NCI-H187 (cell line): ENCODE measurements at places on chromosomes 3 and 15.

DNA sequence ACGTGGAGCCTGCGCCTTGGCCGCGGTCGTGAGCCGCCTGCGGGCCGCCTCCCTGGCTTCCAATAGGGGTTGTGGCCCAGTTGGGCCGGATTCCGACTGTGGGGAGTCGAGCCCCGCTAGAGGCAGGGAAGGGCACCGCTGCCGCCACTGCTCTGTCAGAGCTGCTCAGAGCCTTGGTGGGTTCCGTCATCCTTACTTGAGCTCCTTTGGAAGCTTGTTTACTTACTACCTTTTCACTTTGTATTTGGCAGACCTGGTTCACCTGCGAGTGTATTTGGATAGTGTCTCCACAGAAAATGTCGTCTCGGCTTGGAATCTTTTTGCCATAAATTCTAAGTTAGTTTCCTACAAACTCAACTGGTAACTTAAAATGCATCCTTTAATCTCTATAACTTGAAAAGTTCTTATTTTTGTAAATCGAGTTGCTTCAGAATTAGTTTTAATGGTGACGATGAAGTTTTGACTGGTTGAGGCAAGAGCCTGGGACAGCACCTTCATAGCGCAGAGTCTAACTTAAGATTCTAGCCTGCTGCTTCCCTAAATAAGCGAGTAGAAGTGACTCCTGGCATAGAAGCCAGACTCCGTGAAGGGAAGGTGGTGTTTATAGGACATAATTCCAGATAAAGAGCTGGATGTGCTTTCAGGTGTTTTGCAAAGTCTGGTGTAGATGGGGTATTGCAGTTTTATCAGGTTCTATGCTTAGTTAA is 800 bp downstream of the DAG1 start:
- DNase-seq, result no peak

GRCh38 chr3:44128057-44128775 is 113.5 kb upstream of the TOPAZ1 start:
- DNase-seq, result no peak

DNA sequence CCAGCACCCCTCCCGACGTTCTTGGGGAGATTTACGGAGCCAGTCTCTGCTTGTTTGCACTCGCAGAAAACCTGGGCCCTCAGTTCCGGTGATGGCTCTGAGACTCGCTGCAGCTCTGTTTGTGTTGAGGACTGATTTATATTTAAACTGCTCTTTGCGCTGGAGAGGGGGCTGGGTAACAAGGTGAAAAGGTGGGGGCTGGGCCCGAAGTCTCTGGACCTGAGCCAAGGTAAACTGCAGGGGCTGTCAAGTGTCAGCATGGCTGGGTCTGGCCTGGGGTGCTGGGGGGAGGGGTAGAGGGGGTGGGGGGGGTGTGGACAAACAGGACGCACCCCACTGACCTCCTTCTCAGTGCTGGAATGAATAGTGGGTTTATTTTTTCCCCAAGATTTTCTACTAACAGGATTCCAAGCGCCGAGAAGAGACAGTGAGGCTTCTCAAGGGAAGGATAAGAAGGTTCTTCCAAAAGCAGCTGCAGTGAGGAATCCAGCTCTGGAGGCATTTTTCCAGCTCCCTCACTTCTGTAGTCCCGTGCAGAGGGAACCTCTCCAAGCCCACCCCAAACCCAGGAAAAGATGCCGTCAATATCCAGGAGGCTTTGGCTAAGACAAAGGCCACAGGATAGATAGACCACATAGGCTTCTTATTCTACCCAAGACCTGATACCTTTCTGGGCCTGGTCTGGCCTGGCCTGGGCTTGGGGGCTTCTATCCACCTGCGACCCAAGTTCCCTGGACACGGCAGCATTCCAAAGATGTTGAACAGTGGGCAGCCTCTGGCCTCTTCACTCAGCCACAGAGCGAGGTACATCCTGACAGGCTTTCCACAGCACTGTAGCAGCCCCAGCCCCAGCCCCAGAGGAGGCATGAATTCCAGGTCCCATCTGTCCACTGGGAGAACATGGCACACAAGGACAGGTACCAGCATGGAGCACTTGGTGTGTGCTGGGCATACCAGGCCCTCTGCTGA is 938 bp upstream of the SLCO2A1 start:
- no peak for DNase-seq

DNA sequence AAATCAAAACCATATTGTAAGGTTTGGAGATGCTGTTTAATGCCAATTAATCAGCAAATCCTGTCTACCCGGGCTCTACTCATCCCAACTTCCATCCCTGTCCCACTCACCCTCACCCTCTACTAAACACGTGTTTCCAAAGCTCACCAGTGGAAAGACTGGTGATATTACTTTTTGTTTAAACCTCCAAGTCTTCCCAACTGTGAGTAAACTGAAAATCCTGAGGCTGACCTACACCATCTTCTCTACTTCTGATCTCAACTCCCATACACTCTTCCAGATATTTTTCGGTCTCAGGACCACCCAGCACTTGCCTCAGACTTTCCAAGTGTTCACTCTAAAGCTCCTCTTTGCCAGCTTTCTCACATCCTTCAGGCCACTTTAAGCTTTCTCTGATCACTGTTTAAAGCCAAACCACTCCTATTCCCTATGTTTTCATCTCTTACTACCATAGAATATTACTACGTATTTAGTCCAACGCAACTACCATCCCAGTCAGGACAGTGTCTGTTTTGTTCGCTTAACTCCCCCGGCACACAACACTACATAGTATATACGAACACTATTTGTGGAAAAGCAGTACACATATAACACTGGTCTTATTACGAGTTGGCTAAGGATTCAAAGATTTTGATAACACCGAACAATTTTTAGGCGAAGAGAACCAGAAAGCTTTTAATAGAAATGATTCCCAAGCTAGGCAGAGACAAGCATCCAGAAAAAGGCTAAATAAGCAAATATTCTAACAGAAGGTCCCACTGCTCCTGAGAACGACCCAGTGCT is 684 bp downstream of the RPL4 start:
- no peak for DNase-seq

- no peak for DNase-seq
Observed at GRCh38 chr3:69085833-69086722, 1.3 kb downstream of the ARL6IP5 start.

DNA sequence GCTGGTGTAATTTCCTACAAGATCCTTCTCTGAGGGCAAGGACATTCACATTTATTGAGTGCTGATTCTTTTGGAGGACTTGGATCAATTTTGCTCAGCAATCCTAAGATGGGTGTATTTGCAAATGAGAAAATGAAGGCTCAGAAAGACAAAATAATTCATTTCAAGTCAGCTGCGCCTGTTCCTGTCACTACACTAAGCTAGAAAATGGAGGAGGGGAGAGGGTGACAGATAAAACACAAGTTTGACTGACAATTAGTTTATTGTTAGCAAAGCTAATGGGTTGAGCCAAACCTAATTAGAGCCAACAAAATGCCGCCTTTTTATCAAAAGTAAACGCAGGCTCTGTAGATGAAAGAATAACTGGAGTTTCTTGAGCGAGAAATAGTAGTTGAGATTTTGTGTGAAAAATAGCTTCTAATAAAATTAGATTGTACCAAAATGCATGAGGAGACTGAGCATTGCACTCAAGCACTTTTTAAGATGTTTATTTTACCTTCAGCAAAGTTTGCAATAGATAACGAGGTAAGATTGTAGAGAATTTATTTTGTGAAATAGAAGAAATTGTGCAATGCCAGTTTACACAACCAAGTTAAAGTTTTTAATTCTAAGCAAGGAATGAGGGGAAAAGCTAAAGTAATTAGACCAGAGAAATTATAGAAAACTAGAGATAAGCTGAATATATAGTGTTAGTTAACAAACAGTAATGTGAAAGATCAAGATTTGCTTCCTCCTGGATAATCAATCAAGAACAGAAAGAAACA is 39.6 kb upstream of the SECISBP2L start:
- no peak for DNase-seq

DNA sequence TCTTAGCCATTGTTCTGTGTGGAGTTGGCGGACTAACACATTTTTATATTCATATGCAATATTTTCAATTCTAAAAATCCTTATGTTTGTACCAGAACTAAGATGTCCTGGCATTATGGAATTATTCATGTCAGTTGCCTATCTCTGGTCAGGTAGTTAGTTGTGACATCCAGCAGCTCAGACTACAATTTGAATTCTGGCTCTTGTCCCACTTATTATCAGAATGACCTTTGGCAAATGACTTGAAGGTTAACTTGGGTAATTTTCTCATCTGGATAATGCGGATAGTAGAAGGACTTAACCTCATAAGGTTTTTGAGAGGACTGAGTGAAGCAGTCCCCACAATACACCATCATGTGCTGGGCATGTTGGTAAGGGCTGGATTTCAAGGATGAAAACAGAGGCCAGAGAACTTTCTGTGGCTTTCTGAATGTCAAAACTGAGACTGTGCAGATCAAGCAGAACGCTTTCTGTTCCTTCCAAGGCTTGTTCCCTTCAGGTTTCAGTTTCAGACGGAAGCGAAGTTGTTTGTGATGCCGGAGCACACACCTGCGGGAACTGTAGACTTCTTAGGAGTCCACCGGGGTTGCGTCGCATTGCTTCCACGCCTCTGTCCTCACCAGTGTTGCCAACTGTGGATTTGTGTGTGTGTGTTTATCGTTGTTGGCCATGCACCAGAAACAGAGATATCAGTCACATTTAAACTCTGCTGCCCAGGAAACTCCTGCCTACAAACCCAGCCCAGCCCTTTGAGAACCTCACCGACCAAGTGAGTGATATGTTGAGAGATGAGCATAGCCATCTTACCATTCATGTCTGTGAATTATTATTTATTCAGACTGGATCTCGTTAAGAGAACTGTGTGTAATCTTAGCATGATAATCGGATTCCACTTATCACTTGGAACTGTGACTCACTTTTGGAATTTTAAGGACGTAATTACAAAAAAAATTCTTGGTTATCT is 76.0 kb downstream of the PTPRG start:
- no peak for DNase-seq

DNA sequence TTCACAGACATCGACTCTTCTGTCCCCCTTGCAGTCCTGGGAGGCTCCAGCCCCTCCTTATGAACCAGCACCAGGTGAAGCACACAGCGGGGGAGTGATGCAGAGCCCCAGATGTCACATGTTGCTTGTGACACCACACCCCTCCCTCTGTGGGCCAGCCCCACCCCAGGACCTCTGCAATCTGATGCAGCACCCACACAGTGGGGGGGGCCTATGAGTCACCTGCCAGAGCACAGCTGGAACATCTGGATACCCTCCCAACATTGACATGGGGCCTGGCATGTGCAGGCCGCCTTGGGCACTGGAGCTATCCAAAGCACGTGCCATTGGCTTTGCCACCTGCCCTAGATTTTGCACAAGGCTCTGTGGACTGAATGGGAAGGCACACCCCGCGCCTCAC is 70.5 kb downstream of the FEM1B start:
- no peak for DNase-seq

DNA sequence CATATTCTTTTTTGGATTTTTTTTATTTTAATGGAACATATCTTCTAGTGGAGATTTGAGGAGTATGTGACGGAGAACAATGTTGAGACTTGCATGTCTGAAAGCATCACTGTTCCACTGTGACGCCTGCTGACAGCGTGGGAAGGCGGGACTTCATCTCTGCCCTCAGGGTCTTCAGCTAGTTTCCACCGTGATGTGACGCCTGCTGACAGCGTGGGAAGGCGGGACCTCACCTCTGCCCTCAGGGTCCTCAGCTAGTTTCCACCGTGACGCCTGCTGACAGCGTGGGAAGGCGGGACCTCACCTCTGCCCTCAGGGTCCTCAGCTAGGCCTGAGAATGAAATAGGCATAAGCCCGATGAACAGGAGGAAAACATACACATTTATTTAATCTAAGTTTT is 70.7 kb downstream of the LMLN start:
- no peak for DNase-seq

DNA sequence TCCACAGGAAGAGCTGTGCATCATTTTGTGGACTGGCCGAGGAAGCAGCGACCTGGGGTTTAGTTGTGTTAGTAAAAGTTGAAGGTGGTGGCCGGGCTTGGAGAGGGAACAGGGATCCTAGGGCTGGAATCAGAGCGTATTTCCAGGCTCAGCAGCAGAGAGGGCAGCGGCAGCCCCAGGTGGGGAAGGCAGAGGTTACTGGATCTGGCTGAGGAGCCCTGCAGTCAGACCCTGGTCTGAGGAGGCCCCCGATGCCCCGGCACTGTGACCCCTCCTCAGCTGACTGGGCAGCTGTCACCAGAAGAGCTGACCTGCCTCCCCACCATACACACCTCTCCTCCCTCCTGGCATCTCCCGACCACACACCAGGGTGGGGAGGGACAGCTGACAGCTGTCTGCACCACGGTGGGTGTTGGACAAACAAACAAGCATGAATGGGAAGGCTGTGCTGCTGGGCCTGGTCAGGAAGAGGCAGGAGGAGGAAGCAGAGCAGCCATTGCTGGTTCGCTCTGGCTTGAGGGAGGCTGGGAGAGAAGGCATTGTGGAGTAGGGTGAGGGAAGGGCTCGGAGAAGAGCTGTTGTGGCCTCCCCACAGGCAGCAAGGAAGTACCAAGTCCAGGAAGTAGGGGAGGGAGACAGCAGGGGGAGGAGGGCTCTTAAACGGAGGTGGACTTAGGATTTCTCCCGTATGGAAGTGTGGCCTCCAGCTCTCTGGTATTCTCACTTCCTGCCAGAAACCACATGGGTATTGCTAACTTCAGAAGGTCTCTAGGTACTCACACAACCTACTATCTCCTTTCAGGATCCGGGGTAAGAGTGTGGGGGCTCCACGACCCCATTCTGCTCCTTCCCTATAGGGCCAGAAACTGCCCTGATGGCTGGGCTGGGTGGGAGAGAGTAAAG is 49.5 kb upstream of the HACD2 start:
- no peak for DNase-seq

DNA sequence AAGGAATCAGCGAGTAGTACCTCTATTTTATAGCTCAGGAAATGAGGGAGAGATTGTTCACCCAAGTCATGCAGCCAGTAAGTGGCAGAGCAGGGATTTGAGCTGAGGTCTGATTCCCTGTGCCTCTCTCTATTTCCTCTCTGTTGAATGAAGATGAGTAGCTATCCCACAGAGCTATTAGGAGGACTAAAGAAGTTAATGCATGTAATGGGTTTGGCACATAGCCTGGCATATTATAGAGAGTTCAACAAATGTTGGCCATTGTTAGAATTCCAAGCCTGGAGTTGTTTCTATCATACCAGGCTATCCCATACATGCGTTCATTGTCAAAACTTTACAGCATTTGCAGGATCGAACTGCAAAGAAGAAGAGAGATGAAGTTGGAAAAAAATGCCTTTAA is 21.8 kb upstream of the KLHL6 start:
- no peak for DNase-seq

- no peak for DNase-seq
Observed at GRCh38 chr15:75143738-75144334, 57.8 kb upstream of the C15orf39 start.
